ENCODE measurements at places on chromosomes 12 and 14.

GRCh38 chr14:64968167-64968566 lies 4.0 kb downstream of the RAB15 start:
- DNase-seq, result no peak

DNA sequence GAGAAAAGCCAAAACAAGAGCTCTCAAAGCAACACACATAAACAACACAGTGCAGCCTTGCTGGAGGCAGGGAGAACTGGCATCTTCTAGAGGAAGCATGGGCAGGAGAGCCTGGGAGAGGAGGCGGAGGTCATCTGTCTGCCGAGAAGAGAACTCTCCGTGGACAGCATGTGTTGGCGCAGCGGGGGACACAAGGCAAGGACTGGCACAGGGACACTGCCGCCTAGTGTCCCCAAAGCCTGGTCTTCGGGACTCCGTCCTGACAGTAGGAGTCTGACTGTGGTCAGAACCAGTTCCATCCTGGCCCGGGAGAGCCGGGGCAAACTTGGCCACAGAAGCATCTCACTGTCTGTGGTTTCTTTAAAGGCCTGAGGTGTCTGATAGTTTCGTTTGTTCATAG lies 47.3 kb downstream of the KCNA1 start:
- DNase-seq, result no peak

DNA sequence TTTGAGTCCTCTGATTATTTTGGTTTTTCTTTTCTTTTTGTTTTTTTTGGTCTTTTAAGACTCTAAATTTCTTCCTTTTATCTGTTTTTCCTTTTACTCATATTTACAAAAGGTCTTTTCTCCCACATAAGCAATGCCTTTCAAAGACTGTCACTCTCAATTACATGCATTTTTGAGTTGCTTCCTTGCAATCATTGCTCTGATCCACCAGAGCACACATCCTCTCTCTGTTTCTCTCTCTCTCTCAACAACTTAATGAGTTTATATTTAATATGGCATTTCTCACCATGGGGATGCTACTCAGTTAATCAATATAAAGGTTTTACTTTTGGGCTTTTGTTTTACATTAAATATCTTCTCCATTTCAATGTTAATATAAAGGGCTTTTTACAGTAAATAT lies 62.7 kb upstream of the OR10AD1 start:
- no peak for DNase-seq

GRCh38 chr12:21456291-21456780 lies 18.9 kb downstream of the PYROXD1 start:
- DNase-seq, result peak; percentile 69

GRCh38 chr14:84453307-84453950 lies 1076.5 kb upstream of the FLRT2 start:
- no peak for DNase-seq

GRCh38 chr12:2260441-2260840 lies 207.7 kb downstream of the CACNA1C start:
- DNase-seq, result no peak

- DNase-seq, result no peak
Measured at GRCh38 chr14:33362934-33363333, 424.3 kb downstream of the NPAS3 start.

GRCh38 chr14:58100735-58101368 lies 51.2 kb downstream of the ARMH4 start:
- no peak for DNase-seq

- no peak for DNase-seq
Measured at GRCh38 chr12:104505095-104505818, 48.5 kb downstream of the CHST11 start.

- no peak for DNase-seq
Measured at GRCh38 chr12:93243689-93244513, 133.8 kb upstream of the NUDT4 start.

DNA sequence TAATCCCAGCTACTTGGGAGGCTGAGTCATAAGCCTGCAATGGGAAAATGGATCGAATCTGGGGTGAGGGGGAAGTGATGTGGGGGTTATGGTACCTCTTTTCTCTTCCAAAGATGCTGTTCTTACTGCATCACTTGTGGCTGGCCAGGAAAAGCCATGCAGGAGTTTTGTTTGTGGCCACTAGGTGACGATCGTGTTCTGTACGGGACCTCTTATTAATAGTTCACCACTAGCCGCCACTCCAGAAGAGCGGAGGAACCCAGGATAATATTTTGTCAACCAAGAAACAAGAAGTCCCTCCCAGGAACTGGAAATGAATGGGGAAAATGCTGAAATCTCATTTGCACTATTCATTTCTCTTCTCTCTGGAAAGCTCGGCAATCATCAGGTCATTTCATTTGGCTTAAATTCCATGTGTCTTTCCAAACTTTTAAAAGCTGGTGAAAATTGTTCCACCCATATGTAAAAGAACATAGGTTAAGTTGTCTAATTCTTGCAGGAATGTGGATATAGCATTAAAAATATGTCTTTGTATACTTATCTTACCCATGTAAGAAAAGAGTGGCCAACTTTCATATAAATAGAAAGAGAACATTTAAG lies 8.9 kb downstream of the GPR65 start:
- DNase-seq, result no peak

- DNase-seq, result no peak
Measured at GRCh38 chr12:24505366-24506015, 443.4 kb downstream of the BCAT1 start.

DNA sequence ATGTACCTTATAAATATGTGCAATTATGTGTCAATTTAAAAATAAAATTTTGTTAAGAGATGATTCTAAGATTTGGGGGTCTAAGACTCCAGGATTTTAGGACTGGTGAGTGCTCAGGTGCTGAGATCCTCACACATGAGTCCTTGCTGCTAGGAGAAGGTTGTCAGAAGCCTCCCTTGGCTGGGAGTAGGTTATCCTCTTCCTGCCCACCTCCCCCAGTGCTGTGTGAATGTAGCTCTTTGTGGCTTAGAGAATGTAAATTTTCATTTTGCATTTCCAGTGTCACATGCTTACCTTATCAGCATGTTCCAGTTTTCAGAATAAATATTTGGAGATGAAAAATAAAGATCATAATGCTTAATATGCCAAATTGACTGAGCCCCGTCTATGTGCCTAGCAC lies 114.2 kb upstream of the MDM1 start:
- no peak for DNase-seq

DNA sequence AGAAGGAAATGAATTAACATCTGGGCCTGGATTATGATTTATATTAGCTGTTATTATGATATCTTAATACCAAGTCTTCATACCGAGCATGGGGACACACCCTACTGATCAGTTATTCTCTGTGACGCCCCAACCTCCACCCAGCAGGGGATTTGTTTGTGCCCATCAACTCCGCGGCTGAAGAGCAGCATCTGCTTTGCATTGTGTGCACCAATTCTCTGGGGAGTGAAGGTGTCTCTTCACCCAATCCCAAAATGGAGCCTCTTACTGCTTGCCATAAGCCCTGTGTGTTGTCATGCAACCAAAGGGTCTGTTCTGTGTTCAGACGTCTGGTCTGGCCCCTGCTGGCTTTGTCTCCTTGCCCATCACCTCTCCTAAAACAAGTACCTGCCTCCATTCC lies 25.4 kb downstream of the DHRS2 start:
- no peak for DNase-seq

DNA sequence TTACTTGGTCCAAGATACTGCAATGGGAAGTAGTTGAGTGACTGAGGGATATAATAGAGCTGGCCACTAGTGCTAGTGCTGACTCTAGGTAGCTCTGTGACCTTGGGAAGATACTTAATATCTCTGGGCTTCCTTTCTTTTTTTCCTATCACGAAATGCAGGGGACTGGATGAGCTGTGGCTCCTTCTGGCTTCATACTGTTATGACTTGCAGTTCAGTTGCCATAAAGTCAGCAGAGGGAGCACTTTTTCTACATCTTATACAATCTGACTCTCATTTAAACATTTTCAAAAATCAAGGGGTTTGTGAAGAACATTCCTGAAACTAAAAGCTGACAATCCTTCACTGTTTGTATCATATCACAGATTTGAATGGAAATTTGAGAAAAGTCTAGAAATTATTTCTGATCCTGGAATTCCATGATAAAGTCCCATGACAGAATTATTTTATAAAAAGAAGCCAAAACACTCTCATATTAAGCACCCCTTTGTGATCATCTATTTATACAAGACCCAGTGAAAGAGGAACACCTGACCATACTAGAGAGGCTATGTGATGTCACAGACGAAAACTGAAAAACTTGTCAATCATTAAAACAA lies 5.3 kb downstream of the BHLHE41 start:
- DNase-seq, result no peak

- no peak for DNase-seq
Measured at GRCh38 chr12:46942579-46942978, 116.8 kb upstream of the SLC38A4 start.

GRCh38 chr14:93736378-93737014 lies 51.8 kb downstream of the PRIMA1 start:
- DNase-seq, result no peak

- DNase-seq, result no peak
Measured at GRCh38 chr14:26444822-26445221, 153.0 kb downstream of the NOVA1 start.

DNA sequence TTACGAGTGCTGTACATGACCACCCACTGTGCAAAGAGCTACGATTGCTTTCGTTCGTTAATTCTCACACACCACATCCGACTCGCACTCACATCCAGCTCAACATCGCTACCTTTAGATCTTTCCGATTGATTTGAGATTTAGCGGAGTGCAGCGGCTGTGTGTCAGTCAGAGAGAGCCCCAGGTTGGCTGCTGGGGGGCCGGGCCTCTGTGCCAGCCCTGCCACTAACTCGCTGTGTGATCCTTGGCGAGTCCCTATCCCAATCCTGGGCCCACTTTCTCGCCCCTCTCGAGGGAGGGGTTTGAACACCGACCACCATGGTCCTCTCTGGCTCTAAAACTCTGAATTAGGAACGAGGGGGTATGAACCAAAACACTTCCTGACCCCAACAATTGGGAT lies 8.6 kb downstream of the DLK1 start:
- no peak for DNase-seq

- no peak for DNase-seq
Measured at GRCh38 chr12:63961048-63961447, 116.5 kb downstream of the SRGAP1 start.

GRCh38 chr12:84696908-84697540 lies 215.6 kb downstream of the SLC6A15 start:
- no peak for DNase-seq

- DNase-seq, result no peak
Measured at GRCh38 chr14:93520053-93520607, 89.4 kb downstream of the UNC79 start.

DNA sequence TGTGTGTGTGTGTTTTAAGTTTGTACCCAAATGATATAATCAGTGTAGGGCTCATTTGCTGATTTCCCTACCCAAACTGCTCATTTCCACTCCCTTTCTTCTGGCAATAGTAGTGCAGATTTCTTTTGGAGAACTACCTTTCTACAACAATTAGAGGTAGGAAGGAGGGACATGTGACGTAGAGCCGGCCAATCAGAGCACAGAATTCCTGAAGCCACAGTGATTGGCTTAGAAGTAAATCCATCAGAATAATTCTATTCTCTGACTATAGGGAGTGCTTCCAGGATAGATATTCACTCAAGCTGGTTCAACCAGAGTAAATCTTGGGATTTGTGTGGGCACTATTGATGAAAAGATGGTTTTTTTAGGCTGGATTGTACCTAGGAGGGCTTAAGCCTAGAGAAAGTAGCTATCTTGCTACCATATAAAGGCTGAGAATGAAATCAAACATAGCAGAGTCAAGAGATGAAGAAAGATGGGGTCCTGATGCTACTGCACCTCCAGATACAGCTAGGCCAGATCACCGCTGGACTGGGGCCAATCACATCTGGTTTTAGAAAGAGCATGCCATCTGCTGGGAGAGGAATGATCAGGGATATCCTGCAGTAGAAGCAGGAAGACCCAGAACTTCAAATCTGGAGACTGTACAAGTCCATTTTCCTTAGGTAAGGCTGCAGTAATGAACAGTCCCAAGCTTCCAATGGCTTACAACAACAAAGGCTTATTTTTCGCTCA lies 54.1 kb upstream of the NUAK1 start:
- no peak for DNase-seq

GRCh38 chr12:115609347-115609746 lies 668.1 kb downstream of the MED13L start:
- DNase-seq, result no peak

DNA sequence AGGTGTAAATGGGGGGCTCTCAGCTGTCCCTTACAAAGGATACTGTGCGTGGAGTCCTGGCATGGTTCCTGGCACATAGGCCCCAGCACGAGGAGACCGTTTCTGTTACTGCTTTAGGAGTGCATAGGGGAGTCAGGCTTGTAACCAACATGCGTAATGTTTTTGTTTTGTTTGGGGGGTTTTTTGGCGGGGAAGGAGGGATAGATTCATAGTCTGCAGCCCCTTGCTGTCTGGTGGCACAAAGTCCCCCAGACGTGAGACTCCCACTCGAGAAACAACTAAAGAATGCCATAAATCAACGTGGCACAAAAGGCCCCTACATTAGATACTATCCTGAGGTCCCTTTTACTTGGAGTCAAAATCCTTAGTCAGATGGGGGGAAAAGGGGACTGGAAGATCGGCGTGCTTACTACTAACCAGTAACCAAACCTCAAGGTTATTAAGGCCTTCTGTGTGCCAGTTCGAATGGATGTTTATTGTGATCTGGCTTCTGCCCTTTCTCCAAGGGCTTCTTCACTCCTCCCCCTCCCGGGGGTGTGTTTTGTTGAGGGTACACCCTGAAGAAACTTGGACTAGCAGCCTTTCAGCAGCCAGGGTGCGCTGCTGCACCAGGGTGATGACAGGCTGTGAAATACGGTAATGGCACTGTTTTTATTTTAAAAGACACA lies 874 bp downstream of the ISCU start:
- peak; percentile 64 for DNase-seq

DNA sequence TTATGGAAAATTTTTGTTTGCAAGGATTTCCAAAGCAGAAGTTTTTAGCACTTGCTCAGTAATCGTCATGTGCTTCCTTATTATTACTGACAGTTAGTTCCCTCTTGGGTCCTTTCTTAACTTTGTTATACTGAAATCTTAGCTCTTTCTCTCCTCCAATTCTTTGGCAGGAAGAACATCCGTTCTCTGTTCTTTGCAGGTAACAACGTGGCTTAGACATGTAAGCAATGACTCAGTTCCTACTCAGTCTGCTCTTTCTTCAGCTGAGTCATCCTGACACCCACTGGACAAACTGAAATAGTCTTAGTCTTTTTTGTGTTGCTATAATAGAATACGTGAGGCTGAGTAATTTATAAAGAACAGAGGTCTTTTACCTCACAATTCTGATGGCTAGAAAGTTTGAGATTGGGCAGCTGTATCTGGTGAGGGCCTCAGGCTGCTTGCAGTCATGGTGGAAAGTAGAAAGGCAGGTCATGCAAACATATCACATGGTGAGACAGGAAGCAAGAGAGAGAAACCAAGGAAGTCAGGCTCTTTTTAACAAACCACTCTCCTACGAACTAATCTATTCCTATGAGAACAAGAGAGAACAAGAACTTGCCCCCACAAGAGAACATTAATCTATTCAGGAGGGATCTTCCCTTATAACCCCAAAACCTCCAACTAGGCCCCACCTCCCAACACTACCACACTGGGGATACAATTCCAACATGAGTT lies 49.2 kb downstream of the TESPA1 start:
- DNase-seq, result peak; percentile 68

DNA sequence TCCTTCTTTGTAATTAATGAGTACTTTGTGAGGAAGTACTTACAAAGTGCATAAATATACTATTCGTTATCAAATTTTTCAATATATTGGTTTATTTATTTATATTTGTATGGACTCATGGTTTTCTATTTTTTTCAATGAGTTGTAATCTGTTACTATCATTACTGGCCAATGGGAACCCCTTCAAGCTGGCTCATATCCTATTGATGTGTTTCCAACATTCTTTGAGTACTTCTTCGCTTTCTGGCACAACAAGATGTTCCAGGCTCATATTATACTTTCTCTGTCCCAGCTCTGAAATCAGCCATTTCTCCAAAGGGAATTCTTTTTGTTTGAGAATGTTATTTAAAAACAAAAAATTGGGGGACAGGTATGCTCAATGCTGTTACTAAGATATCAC lies 17.5 kb downstream of the YBX3 start:
- no peak for DNase-seq
